ENCODE measurements at places on chromosomes 12 and 14.

GRCh38 chr14:67554341-67554740 lies 21.3 kb downstream of the PLEKHH1 start:
- DNase-seq = no peak

DNA sequence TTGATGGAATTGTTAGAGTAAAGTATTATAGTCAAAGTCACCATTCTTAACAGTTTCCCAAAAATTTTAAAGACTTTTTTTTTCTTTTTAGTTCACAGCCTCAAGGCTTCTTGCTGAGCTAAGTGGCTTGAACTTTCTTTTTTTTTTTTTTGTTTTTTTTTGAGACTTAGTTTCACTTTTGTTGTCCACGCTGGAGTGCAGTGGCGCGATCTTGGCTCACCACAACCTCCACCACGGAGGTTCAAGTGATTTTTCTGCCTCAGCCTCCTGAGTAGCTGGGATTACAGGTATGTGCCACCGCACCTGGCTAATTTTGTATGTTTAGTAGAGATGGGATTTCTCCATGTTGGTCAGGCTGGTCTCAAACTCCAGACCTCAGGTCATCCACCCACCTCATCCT lies 92.8 kb downstream of the SETD3 start:
- no peak for DNase-seq

GRCh38 chr12:94229902-94230301 lies 81.5 kb downstream of the PLXNC1 start:
- DNase-seq = no peak

DNA sequence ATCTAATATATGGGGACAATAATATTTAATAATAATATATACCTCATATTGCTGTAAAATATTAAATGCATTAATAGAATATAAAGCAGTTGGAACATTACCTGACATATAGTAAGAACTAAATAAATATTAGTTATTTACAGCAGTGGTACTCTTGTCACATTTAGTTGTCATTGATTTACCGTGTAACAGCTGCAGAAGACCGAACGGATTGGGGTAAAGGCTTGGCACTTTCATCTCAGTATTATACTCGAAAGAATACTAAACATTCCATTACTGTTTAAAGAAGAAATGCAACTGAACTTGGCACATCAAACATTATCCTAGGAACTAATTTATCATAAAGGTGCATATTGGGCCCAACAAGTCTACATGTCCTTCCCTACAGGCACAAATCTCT lies 61.1 kb downstream of the ITPR2 start:
- DNase-seq = no peak

DNA sequence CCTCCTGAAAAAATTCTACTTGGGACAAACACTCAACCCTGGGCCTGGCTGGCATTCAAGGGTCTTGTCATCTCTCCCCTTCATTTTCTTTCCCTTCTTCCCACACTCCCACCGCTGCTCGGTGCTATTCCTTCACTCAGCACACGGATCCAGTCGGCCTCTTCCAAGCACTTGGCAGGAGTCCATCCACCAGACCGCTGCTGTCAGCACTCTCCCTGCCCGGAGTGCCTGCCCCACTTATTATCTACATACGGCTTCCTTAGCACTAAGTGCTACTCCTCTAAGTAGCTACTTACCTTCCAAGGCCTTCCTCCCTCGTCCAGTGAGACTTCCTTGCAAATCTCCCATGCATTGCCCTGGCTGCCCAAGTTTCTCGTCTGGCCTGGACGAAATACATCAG lies 29.8 kb downstream of the CALM1 start:
- DNase-seq = no peak

- DNase-seq = peak; percentile 74
These were observed 775 bp downstream of the GABARAPL1 start for GRCh38 chr12:10213168-10214135.

GRCh38 chr14:91925001-91925726 lies 22.3 kb downstream of the FBLN5 start:
- DNase-seq = no peak

DNA sequence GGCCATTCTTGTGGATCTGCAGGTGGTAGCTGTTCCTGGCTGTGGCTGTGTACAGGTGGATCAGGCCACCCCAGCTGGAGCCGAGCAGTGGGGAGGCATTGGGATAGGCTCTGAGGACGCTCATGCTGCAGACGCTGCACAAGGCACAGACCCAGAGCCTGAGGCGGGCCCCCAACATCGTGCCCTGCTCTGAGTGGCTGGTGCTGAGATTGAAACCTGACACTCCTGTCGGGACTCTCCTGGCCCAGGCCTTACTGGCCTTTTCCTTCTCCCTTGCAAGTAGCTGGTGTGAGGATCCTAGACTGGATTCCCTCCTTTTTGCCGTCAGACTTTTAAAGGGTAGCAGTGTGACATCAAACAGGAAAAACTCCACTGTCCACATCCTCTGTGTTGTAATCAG lies at the start of gene FGF23:
Gene FGF23, minus strand, starts transcription at position 308 of the 400 bp plus-strand sequence. Its CDS starts 130 bp downstream, at position 178.
- DNase-seq = no peak

DNA sequence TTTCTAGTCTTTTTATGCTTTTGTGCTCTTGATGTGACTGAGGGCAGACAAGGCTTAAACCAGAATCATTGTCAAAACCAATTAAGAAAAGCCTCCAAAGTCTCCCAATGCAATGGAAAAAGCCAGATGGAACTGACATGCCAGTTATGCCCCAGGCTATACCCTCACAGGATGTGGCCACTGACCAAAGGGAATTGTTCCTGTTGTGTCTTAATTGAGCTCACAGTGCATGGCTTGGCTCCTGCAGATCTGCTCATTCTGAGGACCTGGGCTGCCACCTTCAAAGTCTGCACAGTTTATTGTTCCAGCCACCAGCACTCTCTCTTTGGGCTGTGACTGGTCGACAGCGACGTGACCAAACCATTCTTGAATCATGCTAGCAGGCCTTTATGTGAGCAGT lies 17.1 kb upstream of the BICD1 start:
- DNase-seq = no peak

- DNase-seq = no peak
These were observed 114.2 kb downstream of the STXBP6 start for GRCh38 chr14:24935796-24936195.

DNA sequence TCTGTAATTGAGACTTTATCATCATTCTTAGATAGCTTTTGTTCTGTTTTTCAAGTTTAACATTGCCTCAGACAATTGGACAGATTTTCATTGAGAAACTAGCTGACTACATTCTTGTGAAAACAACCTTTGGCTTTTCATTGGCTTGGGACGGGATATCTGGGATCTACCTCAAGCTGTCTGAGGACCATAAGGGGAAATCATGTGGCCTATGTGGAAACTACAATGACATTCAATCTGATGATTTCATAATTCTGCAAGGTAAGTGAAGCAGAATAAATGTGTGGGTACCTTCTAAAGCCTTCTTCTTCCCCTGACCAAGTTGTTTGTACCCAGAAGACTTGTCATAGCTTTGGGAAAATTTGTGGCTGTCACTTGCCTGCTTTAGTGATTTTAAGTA lies 133.5 kb downstream of the OTOGL start:
- DNase-seq = no peak

- DNase-seq = no peak
These were observed 136.2 kb downstream of the ETV6 start for GRCh38 chr12:11785712-11786111.

DNA sequence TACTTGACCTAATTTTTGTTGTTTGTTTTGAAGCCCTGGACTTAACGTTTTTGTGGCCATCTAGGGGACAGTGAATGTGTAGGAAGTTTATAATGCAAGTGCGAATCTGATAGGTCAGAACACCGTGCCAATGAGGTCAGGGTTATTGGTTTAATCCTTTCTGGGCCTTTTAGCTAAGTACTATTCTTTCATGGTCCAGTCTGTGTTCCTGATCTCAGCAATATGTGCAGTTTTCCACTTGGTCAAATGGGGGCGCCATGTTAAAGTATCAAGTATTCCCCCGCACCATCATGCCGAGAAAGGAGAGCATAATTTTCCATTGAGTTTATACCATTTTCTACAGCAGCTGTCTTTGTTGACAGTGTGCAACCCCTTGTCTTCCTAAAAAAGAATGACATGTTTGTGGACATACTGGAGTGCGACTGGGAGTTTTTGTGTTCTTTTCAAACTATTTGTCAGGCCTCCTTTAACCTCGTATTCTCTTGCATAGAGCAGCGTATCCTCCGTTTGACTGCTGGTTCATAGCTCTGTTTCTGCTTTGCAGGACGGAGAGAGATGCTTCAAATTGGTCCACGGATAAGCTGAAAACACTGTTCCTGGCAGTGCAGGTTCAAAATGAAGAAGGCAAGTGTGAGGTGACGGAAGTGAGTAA lies 1.3 kb downstream of the AHSA1 start:
- peak; percentile 61 for DNase-seq

Data from activated CD4-positive, alpha-beta T cell treated with anti-CD3 and anti-CD28 coated beads for 4 hours (primary cell).